ENCODE measurements at places on chromosomes 12 and 14.

- no peak for DNase-seq
Observed at GRCh38 chr12:108297895-108298760, 41.0 kb downstream of the CMKLR1 start.

GRCh38 chr12:62401631-62402030 lies 65.0 kb upstream of the MON2 start:
- no peak for DNase-seq

DNA sequence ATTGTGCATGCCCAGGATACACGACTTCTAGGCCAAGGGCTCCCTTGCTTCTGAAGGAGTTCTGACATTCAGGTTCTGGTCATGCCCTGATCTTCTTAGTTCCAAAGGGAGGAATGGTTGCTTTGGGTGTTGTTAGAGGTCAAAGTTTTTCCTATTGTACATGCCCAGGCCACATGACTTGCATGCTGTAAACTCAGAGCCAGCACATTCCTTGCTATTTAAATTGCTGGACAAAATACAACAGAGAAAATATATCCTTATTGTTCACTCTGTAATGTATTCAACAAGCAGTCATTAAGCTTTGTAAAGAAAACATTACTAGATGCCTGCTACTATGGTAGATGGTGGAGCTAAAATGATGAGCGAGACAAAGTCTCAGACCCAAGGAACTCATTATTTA lies 71.2 kb upstream of the COCH start:
- DNase-seq, result no peak

GRCh38 chr14:88196116-88196890 lies 126.8 kb downstream of the KCNK10 start:
- no peak for DNase-seq

DNA sequence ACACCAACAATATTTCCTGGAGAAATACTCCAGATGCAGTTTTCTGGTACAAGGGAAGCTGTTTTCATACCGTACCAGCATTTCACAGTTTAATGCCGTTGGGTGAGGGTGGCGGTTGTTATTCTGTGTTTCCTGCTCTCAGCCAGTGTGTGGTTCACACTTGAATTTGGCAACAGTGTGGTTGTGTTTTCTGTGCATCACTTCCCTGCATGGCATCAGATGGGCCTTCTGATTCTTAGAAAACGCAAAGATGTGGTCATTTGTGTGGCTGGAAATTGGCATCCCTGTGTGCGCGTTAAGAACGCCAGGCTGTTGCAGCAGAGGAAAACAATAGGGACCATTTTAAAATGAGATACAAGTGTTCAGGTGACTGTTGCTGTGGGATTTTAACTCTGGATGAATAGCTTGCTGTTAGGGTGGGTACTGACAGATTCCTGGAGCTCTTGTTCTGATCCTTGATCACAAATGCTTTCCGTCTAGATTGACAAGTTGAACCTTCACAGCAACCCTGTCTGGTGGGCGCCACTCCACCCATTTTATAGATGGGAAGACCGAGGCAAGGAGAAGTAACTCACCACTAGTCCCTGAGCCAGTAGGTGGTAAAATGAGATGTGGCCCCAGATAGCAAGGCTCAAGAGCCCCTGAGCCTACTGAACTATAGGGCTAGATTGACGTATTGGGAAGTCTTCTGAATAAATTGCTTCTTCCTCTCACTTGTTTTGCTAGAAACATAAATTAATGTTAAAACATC lies 231.2 kb downstream of the CHST11 start:
- DNase-seq, result peak; percentile 27

DNA sequence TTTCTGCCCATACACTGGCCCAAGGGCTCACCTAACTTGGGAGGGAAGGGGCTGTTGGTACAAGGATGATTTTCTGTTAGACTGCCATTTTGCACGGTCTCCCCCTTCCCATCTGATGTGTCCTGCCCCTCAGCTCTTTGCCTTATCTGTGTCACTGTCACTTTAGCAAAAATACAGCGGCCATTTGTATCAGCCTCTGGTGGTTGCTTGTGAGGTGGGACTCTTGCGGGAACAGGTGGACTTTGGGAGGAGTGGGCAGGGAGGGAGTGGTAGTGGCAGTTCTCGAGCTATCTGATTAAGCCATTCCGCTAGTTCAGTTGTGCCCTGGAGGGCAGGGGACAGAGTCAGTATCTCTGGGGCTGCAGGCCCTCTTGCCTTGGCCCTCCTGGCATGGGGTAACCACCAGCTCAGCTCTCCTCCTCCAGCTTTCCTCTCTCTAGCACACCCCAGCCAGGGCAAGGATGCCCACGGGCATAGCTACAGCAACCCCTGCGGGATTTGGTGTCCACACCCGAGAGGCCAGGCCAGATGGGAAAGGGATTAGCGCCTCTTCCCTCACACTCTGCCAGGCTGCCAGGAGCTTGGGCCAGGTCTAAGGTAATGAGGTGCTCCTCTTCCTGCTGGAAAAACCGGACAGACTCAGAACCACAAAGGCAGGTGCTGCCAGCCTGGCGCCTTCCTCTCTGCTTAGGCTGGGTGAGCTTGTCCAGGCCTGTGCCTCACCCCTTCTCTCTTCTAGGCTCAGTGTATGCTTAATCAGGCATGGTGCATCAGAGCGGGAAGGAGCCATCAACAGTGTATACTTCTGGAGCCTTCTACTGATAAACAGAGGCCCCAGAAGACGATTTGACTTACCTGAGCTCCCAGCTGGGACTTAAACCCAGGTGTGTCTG lies 8.7 kb downstream of the SLC48A1 start:
- no peak for DNase-seq

DNA sequence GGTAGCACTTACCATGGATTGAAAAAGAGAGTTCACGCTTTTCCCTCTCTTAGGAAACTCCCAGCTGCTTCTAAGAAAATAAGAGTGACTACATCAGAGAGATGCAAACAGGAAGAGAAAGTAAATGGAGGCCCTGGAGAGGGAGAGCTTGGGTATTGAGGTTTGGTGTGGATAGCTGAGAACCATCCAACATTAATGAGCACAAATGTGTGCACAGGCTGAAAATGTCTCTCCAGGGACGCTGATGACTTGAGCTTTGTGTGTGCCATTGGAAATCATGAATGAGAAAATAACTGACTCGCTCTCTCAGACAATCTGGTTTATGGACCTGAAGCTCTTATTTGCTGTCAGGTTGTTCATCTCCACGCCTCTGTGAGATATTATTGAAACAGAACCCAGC lies 318.8 kb downstream of the NRXN3 start:
- no peak for DNase-seq

- no peak for DNase-seq
Observed at GRCh38 chr12:118999107-118999506, 17.8 kb downstream of the SRRM4 start.

DNA sequence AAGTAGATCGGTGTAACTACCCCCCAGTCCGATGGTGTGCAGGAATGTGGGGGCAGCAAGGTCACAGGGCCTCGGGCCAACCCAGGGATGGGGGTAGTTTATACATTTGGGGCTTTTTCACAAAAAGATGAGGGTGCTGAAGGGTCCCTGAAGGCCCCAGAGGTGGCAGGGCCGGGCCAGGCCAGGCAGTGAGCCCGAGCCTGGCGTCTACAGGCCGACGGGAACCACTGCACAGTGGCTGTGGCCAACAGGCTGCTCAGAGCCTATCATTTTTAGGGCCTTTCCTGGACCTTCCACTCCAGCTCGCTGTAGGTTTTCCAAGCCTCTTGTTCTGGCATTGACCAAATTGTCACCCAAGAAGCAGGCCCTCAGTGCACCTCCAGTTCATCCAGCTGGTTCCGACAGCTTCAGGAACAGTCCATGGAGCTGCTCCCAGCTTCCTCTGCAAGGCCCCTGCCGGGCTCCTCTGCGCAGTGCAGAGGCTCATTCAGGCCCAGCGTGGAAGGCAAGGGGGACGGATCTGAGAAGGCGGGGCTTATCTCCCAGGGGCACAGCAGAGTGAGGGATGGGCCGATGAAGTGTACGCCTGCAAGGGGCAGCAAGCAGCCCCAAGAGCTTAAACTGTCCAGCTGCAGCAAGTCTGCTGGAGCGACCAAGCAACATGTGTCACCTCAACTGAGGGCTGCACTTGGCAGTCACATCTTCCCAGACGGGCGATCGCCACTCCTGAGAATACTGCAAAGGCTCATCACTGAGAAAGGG lies 13.9 kb downstream of the CDCA4 start:
- no peak for DNase-seq

- DNase-seq, result no peak
Observed at GRCh38 chr14:92600318-92601053, 86.9 kb downstream of the RIN3 start.

DNA sequence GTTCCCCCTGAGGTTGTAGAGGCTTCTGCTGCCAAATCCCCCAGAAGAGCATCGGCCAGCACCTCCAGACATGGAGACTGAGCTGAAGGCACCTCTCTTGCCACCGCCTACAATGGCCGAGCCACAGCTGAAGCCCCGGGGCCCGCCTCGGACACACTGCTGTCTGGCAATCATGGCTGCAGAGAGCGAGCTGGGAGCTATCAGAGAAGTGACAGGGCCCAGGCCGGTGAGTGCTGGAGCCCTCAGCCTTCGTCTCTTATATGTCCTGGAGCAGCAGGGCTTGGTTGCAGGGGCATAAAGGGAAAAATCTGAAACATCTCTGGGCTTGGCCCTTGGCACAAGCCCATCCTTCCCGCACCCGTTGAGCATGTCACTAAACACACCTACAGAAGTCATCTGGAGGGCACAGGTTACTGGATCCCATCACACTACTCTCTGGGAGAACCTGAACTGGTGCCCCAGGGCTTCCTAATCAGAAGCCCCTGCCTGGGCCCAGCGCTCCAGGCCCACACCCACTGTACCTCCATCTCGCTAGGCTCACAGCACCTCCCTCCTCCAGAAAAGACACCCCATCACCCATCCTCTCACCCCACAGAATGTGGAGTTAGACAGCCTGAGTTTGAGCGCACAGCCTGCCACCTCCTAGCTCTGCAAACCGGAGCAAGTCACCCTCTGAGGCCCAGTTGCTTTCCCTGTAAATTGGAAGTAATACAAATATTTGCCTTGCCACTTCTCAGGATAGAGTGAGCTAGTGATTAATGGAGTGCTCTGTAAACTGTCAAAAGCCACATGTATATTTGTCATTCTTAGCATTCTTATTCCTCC lies at the start of gene KRT4:
Gene KRT4 (minus strand): TSS at position 232 of the 825 bp plus-strand sequence. CDS start 58 bp downstream, at position 174.
- no peak for DNase-seq

- no peak for DNase-seq
Observed at GRCh38 chr14:100078997-100079725, 13.9 kb downstream of the EVL start.

- DNase-seq, result no peak
Observed at GRCh38 chr12:111274777-111275176, 94.1 kb downstream of the PHETA1 start.

- DNase-seq, result no peak
Observed at GRCh38 chr14:64720131-64720576, 15.9 kb downstream of the PLEKHG3 start.

- DNase-seq, result no peak
Observed at GRCh38 chr12:27517546-27517945, 6.5 kb upstream of the PPFIBP1 start.

DNA sequence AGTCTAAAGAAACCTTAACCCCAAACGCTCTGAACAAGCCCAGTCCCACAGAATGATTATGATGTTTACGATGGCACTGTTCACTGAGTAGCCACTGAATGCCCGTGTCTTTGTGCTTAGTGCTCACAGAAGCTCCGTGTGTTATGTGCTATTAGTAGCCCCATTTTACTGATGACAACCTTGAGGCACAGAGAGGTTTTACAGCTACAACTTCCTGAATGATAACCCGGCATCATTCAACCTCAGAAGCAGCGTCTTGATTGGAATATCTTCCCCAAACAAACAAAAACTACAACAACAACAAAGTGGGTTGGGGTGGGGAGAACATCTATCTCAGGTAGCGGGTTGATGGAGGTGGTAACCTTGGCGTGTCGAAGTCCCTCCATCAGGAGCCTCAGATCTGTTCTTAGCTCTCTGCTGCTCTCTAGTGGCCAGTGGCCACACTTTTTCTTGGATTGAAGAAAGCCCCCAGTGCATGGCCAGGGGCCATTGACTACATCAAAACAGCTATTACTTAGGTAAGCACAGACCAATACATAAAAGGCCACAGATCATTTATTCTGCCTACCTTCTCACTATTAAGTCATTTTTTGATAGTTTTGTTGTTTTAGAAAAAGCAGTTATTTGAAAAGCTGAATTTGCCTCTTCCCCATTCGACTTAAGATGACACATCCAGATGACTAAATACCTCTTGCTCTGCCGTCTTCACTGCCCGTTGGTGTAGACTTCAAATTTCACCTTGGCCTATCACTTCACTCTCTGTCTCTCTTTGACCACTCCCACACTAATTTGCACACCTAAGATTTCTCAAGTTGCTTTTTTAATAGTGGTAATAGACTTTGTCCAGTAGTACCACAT lies 376.9 kb downstream of the GALC start:
- DNase-seq, result peak; percentile 17

- DNase-seq, result no peak
Observed at GRCh38 chr12:12488823-12489550, 73.7 kb downstream of the DUSP16 start.

DNA sequence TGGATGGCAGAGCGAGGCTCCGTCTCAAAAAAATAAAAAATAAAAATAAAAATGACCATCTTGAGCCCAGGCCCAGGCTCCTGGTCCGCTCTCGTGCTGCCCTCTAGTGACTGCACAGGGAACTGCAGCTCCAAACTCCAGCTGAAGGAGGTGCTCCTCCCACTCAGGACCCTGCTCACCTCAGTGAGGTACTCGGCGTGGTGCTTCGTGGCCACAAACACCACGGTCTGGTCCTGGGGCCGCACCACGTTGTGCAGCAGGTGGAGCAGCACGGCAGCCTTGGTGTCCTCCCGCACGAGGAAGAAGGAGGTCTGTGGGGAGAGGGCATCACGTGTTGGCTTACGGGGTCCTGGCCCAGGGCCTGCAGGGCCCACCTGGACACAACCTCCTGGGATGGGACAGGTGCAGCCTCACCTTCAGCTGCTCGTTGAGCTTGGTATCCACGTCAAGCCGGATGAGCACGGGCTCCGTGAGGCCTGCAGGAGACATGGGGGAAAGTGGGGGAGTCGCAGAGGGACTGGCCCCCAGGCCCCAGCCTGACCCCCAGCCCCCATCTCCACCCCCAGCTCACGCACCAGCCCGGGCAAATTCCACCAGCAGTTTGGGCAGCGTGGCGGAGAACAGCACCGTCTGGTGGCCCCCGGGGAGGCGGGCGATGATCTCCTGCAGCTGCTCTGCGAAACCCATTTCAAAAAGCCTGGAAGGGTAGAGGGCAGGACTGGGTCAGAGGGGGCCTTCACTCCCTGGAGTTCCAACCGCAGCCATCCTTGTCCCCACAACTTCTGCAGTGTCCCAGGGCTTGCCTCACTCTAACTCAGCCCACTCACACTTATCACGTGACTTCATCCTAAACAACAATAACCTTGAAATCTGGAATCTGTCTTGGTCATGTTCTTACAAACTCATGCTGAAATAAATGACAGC lies 10.6 kb downstream of the DDX54 start:
- DNase-seq, result peak; percentile 59

GRCh38 chr12:53225635-53226424 lies 6.2 kb downstream of the RARG start:
- no peak for DNase-seq

- no peak for DNase-seq
Observed at GRCh38 chr12:15648558-15648957, 140.6 kb downstream of the EPS8 start.

- DNase-seq, result no peak
Observed at GRCh38 chr12:5720381-5721005, 224.6 kb downstream of the ANO2 start.

All from stimulated activated CD4-positive, alpha-beta T cell treated with anti-CD3 and anti-CD28 coated beads, TNF-alpha, amount 100 ng/mL, for 48 hours (primary cell).